ENCODE measurements at places on chromosomes 16 and 17. TPM values are rescaled to one million over a fixed set of nuclear protein-coding genes. Genes with fewer than 3 reads are reported as not detected.
A peak's percentile ranks its signal among the peaks of the same experiment; 100 is the strongest.

GRCh38 chr17:28974451-28974850 is 23.1 kb upstream of the PHF12 start:
- DNase-seq: no peak

DNA sequence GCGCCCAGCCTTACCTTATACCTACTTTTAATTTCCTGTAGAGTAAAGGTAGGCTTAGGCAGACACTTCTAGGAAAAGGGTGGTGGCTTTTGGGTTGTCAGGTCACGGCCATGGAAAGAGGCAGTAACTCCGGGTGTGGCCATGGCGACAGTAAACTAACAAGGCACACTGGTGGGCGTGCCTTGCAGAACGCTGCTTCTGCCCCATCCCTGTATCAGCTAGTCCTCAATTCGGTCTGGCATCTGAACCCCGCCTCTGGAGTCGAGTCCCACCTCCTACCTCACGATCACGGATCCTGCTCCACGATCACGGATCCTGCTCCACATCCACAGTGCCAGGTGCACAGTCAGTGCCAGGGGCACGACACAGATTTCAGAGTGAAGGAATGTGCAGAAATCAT is 5.6 kb downstream of the ADCY9 start:
- DNase-seq: no peak

DNA sequence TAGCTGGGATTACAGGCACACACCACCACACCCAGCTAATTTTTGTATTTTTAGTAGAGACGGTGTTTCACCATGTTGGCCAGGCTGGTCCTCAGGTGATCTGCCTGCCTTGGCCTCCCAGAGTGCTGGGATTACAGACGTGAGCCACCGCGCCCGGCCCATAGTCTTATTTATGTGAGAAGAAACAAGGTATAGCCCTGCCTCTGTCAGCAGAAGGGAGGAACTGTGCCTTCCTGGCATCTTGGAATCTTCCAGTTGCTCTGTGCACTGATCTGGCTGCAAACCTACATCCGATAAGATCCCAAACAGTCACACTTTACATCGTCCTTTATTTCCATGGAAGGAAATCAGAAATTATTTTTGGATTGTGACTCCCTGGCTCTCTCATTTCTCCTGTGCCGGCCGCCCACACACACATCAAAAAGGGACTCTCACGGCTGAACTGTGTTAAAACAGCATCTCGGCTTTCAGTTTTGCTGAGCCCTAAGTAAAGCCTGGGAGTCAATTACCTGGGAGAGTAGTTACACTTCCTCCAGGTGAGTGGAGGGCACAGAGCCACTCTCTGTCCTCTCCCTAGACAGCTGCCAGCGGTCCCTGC is 23.3 kb downstream of the WIPI1 start:
- DNase-seq: no peak

DNA sequence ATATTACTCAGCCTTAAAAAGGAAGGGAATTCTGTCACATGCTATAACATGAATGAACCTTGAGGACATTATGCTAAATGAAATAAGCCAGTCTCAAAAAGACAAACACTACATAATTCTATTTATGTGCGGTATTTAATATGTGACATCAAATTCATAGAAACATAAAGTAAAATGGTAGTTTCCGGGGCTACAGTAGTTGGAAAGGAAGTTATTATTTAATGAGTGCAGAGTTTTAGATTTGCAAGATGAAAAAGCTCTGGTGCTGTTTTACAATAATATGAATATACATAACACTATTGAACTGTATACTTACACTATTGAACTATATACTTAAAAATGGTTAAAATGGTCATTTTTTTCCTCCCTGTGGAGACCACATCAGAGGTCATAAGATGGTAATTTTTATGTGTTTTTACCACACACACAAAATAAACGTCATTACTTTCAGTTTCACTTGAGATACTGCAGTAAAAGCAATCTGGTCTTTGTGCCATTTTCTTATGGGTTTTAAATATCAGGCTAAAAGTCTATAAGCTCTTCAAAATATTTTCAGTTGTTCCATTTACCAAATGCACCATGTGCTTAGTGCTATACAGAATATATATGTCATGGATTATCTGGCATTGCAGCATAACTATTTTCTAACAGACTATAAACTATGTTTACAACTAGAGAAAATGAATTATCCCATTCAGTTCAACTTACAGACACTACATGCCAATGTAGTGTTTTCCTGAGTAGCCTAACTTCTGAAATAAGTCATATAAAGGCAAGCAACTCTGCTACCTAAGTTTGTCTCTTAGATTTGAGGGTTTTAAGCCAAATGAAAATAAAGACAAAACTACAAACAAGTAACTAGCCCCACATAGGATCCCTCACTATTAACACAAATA is 90.9 kb downstream of the SPAG9 start:
- no peak for DNase-seq

- no peak for DNase-seq
Observed at GRCh38 chr16:85473323-85473722, 139.8 kb upstream of the GSE1 start.

DNA sequence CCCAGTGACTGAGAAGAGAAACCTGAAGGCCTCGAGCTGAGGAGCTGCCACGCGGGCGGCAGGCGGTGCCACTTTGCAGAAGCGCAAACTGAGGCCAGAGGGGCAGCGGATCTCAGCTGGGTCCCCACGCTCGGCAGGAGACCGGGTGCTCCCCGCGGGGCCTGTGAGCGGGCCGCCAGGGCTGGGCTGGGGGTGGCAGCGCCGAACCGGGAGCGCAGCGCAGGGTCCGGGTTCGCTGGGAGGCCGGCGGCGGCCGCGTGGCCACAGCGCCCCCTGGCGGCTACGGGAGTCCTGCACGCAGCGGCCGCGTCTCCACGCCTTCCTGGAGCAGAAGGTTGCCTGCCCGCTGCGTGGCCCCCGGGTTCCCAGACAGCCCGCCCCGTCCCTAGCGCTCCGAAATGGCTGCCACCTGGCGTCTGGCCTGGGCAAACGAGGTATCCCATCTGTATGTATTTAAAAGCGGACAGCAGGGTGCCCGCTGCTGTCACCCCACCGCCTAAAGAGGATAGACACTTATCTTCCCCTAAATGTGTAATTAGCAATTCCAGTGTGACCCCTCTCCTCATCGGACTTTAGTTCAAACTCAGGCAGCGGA is 96.1 kb upstream of the CDH5 start:
- DNase-seq: peak; percentile 75

DNA sequence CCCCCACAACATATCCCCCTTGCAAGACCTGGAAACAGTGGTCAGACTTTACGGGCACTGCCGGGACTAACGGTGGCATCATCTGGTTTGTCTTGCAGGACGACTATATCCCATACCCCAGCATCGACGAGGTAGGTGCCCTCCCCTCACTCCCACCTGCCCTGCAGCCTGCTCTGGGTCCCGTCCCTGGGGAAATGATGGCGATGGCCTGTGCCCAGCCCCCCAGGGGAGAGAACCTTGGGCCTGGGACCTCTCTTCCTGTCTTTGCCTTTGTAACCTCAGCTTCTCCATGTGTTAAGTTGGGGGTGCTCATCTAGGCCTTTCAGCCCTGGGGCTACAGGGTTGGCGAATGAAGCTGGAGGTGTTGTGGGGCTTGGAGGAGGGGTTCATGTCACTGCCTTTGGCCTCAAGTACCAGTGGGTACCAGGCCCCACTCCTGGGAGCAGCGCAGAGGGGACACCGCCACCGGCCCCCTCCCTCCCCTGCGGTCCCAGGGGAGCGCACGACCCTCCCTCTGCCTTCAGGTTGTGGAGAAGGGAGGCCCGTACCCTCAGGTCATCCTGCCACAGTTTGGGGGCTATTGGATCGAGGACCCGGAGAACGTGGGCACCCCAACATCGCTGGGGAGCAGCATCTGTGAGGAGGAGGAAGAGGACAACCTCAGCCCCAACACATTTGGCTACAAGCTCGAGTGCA is 99.9 kb downstream of the OR1D5 start:
- no peak for DNase-seq

DNA sequence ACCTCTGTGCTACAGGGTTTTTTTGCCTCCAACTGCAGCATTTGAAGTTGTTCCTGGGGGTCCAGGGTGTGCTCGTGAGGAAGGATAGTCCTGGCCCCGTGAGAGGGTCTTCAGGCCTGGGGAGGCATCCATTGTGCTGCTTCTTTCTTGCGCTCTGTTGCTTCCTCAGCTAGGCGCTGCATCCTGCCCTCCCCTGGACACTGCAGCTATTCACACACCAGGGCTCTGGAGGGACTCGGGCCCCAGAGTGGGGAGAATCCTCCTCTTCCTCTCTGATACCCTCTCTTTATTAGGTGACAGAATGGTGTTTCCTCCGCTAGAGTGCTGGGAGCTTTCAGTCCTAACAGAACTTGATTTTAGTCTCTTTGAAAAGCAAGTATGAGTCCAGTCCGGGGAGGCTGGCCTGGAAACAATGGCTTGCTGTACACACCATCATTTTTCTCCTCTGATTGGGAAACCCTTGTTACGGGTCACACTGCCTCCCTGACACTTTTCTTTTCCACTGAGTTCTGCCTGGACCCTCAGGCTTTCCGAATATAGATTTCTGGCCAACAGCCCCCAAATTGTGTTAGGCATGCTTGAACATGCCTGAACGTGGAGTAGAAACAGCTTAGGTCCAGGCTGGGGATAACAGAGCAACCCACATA is 81.4 kb upstream of the ELAC2 start:
- no peak for DNase-seq

GRCh38 chr16:53509906-53510703 is 7.1 kb upstream of the AKTIP start:
- DNase-seq: peak; percentile 38

DNA sequence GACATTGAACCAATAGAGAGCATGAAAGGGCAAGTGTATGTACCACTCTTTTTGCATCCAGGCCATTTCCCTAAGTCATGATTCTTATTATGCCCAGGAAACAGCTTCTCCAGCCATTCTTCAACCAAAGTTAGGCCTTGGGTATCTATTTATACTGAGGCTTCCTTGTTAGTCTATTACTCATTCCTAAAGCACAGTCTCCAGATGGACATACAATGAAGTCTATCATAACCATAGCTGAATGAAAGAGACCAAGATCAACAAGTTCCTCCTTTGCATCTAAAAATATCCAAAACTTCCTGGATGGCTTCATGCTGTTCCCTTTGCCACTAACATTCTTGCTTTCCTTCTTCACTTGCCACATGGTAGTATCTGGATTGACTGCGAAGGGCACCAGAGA is 265.9 kb downstream of the CDH8 start:
- no peak for DNase-seq

- DNase-seq: no peak
Observed at GRCh38 chr16:70254180-70254964, 2.6 kb upstream of the EXOSC6 start.

- DNase-seq: no peak
Observed at GRCh38 chr16:8048433-8048832, 541.9 kb downstream of the TMEM114 start.

DNA sequence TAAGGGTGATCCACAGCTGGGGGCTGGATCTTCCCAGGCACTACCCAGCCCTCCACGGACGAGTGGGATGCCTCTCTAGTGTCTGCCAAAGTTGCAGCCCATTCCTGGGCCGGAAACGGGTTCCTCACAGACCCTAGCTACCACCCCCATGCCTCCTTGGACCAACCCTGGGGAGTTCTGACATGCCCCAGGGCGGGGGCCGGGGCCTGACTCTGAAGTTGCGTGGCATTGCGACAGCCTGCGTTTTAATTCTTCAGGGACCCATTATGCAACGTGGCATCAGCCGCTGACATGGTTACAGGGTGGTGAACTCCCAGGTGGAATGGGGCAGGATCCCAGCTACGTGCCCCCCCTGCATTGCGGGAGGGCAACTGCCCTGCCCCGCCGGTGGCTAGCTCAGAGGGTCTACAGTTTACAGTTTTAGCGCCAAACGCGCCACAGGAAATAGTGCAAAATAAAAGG is 2.7 kb downstream of the CBX4 start:
- no peak for DNase-seq

GRCh38 chr17:45639297-45639849 is 144.7 kb upstream of the CRHR1 start:
- no peak for DNase-seq

DNA sequence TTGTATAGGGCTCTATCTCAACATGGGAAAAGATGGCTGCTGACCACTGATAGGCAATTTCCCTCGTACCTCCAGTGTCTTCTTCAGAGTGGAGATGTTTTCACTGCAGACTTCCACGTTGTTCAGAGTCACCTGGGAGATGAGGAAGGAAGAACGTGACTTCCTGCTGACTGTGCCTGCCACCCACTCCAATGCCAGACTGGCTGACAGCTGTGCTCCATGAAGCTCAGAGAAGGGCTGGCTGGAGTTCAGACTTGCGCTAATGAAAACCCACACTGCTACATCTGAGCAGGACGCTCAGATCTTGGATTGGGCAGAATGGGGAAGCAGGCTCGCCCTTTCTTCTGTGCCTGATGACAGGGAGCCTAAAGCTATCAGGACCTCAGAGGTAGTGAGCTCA is 33.1 kb downstream of the COG4 start:
- DNase-seq: no peak

The HSPB9 gene
- total RNA-seq: not detected

The ICAM2 gene
- 25.6 TPM for total RNA-seq

The KRT24 gene
- 1.0 TPM for total RNA-seq

The IRX3 gene
- not detected for total RNA-seq

The PRMT7 gene
- 74.3 TPM for total RNA-seq

The BRIP1 gene
- 4.7 TPM for total RNA-seq

The HIC1 gene
- 6.8 TPM for total RNA-seq

The CCL3 gene
- 0.80 TPM for total RNA-seq
